ENCODE measurements at places on chromosomes 6 and 20.

- DNase-seq, result peak; percentile 6
These were observed 41.8 kb downstream of the GCLC start for GRCh38 chr6:53503060-53503459.

- no peak for DNase-seq
These were observed 31.9 kb downstream of the NRSN1 start for GRCh38 chr6:24157886-24158285.

GRCh38 chr20:18802012-18802634 lies 11.5 kb upstream of the SCP2D1 start:
- DNase-seq, result no peak

GRCh38 chr20:6632187-6632586 lies 135.3 kb upstream of the BMP2 start:
- DNase-seq, result peak; percentile 4

- DNase-seq, result no peak
These were observed 187.7 kb downstream of the ZDHHC14 start for GRCh38 chr6:157568702-157569101.

- peak; percentile 65 for DNase-seq
These were observed 111.6 kb downstream of the TBC1D32 start for GRCh38 chr6:121222656-121223055.

GRCh38 chr6:1703091-1703855 lies 93.6 kb downstream of the FOXC1 start:
- DNase-seq, result no peak

GRCh38 chr20:11207749-11208502 lies 534.1 kb upstream of the JAG1 start:
- peak; percentile 62 for DNase-seq

DNA sequence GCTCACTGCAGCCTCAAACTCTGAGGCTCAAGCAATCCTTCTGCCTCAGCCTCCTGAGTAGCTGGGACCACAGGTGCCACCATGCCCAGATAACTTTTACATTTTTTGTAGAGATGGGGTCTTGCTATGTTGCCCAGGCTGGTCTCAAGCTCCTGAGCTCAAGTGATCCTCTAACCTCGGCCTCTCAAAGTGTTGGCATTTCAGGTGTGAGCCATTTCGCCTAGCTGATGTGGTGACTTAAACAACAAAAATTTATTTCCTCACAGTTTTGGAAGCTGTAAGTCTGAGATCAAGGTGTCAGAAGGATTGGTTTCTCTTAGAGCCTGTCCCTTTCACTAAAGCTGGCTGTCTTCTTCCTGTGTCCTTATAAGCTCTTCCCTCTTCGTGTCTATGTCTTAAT lies 15.0 kb upstream of the JARID2 start:
- no peak for DNase-seq

DNA sequence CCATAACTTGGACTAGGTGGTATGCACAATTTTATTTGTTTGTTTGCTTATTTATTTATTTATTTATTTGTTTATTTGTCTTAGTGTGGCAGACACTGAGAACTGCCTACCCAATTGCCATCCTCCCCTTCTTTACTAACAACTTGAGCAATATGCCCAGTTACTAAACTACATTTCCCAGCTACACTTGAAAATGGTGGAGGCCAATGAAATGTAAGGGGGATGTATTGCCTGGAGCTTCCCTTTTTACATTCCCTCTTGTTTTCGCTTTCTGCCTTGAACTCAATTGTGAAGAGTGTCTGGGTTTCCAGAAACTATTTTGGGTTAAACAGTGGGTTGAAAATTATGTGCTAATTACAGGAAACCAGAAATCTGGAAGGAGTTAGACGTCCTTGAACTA lies 152.7 kb upstream of the FKBP1C start:
- no peak for DNase-seq

DNA sequence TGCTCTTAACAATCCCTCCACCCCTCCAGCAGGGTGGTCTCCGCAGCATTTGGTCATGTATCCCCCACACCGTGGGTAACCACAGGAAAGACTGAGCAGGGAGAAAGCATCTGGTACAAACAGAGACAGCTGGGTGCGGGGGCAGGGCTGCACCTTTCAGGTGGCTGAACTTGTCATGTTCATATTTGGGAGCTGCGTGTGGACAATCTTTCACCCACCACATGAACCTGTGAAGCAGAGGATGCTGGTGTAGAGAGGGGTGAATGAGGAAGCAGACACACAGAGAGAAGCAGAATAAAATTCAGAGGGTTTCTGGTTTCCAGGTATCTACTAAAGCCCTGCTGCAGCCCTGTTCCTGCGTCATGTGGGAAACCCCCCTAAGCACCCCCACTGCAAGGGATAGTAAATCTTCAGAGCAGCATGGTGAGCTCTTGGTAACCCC lies 8.9 kb downstream of the GFOD1 start:
- no peak for DNase-seq

DNA sequence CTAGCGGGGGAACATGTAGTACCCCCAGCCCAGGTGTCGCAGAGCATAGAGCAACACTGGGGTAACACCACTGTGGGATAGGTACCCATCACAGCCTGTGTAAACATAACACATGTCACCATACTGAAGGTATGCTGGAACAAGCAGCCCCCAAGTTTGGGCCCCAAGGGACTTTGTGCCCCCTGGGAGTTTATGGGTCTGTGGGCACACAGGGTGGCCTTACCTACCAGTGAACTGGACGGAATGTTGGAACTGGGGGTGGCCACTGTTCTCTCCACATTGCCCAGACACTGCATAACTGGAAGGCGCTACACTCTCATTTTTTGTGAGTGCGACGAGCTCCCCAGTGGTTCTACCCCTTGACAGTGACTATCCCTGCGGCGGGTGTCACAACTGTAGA lies 28.5 kb downstream of the HDDC2 start:
- DNase-seq, result no peak

- no peak for DNase-seq
These were observed 53.6 kb downstream of the YTHDF1 start for GRCh38 chr20:63162206-63162795.

GRCh38 chr6:108735310-108736001 lies 112.8 kb upstream of the ARMC2 start:
- DNase-seq, result no peak
